ENCODE measurements at places on chromosomes 3 and 15. TPM values are rescaled to one million over a fixed set of nuclear protein-coding genes. Genes with fewer than 3 reads are reported as not detected.

- no peak for DNase-seq
These were observed 135.7 kb downstream of the FOXP1 start for GRCh38 chr3:71447803-71448202.

DNA sequence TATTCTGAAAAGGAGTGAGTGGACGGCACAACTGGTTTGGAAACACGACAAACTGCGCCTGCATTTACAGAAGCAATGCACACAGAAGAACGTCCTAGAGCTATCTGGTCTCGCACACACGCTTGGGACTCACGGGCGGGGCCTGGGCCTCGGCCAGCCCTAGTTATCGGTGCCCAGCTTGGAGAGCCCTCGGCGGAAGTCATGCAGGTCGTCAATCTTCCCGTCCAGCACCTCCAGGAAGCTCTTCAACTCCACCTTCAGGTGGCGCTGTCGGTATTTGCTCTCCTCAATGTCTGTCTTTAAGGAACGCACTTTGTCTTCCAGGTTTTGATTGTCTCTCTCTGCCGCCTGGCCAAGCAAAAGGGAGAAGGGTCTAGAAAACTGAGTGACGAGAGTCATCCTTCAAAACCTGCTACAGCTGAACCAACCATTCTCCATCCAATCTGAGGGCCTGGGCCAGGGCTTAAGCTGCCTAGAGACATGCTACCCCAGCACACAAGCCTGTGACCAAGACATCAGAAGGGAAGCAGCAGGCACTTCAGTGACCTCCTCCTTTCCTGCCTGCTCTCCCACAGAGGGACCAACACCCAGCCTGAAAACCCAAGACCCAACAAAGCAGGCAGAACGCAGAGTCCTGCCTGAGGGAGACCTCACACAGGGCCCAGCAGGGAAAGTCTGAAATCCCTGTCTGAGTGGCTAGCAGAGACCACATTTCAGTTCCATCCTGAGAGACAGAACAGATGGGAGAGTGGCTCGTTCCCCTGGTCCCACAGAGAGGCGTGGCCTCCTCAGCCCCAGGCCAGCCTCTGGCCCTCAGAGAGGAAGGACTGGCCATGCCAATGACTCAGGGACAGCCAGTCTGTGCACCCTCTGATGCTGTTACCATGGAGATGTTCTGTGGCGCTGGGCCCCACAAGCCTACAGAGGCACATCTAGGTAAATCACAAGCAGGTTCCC, 40.4 kb downstream of the WHAMM start:
- DNase-seq, result peak; percentile 84

DNA sequence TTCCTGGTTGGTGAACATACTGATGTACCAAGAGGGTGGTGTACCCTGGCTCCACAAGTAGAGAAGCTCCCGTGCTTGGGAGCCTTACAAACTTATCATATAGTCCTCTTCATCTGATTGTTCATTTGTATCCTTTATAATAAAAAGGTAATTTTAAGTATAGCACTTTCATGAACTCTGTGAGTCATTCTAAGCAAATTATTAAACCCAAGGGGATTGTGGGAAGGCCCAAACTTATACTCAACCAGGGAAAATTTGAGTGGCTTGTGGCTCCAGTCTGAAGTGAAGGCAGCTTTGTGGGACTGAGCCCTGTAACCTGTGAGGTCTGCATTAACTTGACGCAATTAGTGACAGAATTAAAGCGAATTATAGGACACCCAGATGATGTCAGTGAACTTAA, 29.0 kb downstream of the TTBK2 start:
- DNase-seq, result peak; percentile 13

- DNase-seq, result no peak
These were observed 167.7 kb downstream of the LRTM1 start for GRCh38 chr3:54760201-54760600.

- no peak for DNase-seq
These were observed 690.4 kb upstream of the NAALADL2 start for GRCh38 chr3:174168538-174169254.

CDHR4 gene
- total RNA-seq, result not detected

- DNase-seq, result peak; percentile 88
These were observed 151.3 kb downstream of the XXYLT1 start for GRCh38 chr3:195119461-195120266.

CCDC54 gene
- not detected for total RNA-seq

- DNase-seq, result peak; percentile 12
These were observed 139.0 kb upstream of the NECTIN3 start for GRCh38 chr3:110932567-110932966.
